Stimulated activated CD4-positive, alpha-beta T cell treated with anti-CD3 and anti-CD28 coated beads, Interleukin-12 subunit alpha, Interleukin-12 subunit beta, amount 100 ng/mL, for 4 hours (primary cell): ENCODE measurements at places on chromosomes 11 and 22.

DNA sequence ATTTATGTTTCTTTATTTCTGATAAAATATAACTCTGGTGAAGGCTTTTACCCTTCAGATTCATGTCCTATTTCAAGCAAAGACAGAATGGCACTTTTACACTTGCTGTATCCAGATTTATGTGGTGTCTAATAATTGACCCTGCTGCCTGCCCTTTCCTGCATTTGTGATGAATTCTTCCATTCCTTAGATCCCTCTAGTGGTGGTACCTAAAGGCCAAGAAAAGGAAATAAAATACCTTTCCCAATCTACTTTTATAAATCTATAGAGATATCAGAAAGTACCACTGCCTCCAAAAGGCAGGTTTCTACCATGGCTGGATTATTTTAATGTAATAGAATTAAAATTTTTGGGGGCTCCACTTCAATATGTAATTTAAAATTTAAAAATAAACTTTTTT is 34.2 kb downstream of the CCDC81 start:
- no peak for DNase-seq

DNA sequence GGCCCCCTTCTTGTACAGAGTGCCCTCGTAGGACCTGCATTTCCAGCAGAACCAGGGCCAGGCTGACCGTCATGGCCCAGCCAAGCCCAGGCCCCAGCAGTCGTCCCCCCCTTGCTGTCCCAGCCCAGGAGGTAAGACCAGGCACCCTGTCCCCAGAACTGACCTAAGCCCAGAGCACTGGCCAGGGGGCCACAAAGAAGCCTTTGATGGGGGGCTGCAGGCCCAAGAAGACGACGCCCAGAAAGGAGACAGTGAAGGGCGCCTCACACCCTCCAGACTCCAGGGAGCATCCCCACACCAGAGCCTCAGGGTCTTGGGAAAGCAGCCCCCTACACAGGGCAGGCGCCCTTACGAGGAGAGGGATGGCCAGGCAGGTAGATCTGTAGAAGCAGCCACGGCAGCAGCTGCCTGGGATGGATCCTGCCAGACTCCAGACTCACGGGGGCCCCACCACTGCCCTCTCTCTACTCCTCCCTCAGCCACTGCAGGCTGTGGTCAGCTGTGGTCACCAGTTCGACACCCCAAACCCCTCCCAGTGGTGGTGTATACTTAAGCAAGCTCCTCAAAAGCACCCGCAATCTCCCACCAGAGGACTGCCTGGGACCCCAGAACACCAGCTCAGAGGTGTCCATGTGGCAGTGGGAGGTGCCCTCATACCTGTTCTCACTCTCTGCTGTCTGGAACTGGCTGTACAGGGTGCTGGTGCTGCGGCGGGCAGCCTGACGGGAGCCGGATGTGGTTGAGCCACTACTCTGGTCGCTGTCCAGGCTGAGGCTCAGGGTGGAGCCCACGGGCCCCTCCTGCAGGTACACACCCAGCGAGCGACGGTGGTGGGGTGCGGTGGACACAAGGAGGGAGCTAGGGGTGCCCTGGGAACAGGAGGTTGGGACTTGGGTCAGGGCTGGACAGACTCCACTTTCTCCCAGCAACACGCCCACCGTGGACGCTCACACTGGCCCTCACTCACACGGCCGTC is 27.0 kb downstream of the SBF1 start:
- no peak for DNase-seq

GRCh38 chr11:113664069-113664980 is 41.8 kb downstream of the TMPRSS5 start:
- no peak for DNase-seq

DNA sequence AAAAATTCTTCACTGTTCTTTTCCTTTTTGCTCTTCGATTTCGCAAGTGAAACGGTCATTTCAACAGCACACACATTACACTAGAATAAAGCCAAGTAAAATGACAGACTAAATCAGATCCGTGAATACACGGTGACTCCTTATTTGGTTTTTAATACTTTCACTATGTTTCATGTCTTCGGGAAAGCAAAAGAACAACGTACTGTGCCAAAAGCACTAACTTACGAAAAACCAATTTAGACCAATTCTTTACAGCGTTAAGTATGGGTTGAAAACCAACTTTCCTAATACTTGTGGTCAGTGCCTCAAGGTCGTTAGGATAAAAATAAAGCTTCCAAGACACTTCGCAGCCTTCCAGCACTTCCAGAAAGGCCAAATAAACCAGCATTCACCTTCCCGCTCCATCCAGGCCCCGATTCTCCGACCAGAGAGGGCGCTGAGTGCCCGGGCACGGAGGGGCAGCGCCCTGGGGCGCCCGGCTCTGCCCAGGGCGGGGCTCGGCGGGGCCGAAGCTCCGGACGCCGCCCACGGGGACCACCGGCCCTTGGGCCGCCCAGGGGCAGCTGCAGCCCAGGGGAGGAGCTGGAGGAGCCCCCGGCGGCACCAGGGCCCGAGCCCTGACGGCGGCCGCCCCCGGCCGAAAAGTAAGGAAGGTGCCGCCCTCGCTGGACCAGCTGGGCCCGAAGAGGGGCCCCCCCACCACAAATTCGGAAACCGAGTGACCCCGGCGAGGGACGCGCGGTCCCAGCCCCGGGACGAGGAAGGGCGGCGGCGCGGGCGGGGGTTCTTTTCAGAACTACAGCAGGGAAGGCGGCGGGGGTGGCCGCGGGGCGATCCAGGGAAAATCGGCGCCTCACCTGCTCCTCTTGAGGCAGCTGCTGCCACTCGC is 499 bp downstream of the ATL3 start:
- peak; percentile 23 for DNase-seq

DNA sequence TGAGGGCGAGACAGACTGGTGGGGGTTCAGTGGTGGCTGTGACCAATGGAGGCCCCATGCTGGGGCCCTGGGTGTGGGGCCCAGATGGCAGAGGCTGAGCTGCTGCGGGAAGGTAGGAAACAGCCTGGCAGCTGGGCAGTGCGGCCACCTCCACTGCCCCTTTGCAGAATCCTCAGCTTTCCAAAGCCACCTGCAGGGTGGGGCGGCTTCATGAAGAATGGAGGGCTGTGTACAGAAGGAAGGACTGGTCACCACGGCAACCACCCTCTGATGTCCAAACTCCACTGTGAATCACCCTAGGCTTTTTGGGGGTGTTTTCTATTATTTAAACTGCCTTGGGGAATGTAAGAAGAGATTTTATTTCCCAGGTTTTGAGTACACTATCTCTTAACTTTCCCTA is 166.3 kb upstream of the NAV2 start:
- DNase-seq: no peak

GRCh38 chr11:71250523-71251150 is 1.7 kb downstream of the SHANK2 start:
- DNase-seq: no peak

GRCh38 chr11:81224396-81224795 is 1509.3 kb downstream of the FAM181B start:
- no peak for DNase-seq

DNA sequence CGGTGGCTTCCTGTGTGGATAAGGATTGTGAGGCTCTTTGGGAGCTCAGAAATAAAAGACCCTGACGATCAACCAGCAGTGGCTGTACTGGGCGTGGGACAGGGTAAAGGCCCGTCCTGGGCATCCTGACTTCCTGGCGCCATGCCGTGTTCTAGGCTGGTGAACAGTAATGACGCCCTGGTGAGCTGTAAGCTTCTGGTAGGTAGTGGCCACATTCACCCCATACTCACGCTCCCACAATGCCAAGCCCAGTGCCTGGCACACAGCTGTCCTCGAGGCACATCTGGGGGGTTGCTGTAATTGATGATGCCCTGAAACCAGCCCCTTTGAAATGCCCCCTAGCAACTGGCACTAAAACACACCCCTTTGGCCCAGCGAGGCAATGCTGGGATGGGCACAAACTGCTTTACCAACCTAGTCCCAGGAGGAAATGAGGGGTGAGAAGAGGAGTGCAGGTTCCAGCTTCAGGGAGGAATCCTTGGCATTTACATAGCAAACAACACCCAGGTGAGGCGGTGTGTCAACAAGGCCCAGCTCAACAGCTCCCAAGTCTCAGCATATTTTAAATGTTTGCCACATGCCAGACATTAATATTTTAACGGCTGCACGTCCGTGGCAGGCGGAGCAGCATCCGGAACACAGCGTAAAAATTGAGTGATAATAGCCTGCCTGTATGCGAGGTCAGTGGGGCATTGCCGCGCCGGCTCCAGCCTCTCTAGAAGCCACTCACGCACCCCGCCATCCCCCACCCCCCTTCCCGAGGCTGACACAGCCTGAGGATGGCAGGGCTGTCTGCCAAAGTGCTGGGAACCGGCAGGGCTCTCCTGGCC is 79.3 kb downstream of the DSCAML1 start:
- DNase-seq: no peak

DNA sequence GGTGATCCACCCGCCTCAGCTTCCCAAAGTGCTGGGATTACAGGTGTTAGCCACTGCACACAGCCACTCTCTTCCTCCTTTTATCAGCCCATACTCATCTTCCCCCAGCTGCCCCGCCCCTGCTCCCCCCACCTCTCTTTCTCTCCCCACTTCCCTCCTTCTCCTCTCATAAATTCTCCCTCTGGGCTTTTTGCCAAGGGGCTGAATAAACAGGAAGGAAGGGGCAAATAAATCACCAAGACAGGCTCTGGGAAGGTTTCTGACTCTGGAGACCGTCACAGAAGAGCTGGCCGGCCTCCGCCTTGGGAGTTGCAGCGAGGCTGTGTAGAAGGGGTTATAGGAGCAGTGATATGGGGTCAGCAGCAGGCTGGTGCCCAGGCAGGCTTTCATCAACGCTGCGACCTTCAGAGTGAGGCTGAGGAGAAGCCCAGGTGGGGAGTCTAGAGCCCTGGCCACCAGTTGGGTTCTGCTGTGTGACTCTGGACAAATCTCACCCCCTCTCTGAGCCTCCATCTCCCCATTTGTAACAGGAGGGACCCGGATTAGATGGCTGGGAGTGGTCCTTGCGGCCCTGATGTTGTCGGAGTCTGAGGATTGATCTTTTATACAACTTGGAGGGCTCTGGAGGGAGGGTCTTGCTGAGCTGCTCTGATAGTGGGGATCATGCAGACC is 62.6 kb upstream of the RASD2 start:
- no peak for DNase-seq

- no peak for DNase-seq
These were observed 419.4 kb downstream of the DYNC2H1 start for GRCh38 chr11:103528596-103528995.

DNA sequence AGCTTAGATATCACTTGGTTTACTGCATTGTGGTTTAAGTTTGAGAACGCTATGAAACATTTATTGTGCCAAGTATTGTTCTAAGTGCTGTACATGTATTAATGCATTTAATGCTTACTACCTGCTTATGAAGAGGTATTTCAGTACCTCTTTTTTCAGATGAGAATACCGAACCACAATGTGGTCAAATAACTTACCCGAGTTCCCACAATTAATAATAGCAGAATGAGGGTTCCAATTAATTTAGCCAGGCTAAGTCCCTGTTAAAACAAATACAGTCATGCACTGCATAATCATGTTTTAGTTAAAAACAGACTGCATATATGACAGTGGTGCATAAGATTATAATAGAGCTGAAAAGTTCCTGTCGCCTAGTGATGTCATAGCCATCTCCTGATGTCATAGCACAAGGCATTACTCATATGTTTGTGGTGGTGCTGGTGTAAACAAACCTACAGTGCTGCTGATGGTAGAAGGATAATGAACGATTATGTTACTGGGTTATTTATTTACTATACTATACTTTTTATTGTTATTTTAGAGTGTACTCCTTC is 4.3 kb downstream of the ZC3H12C start:
- no peak for DNase-seq

DNA sequence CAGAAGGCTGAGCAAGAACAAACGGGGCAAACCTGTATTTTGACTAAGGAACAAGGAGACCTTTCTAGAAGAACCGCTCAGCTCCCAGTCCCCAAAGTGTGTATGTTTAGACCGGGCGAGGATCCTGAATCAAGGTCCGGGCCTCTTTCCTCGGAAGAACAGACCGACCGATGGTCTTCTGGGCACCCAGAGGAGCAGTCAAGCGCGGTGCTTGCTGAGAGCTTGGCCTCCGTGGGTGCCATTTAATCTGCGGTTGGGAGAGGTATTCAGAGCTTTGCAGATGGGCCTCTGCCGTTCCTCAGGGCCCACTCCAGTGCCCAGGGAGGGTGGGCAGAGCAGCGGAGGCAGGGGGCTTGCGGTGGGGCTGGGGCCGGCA is 26.5 kb upstream of the ATXN10 start:
- no peak for DNase-seq

GRCh38 chr11:72792437-72793021 is 1.3 kb downstream of the STARD10 start:
- DNase-seq: no peak

DNA sequence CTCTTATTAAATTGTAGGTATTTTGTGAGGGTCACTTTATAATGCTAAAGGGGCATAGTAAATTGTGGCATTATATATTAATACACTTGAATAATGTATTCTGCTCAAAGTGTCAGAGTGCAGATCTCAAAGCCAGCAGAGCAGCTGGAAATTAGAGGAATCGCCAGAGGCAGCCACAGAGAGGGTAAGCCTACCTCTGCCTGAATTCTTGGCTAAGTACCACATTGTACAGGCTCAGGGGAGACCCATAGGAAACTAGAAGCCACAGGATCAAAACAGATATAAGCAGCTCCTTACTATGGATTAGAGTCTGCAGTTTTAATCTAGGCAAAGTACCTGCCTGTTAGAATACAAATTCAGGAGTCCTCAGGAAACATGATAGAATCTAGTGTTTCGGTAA is 249.3 kb downstream of the DDX10 start:
- no peak for DNase-seq

- no peak for DNase-seq
These were observed 709 bp upstream of the KCNE3 start for GRCh38 chr11:74468058-74468457.

GRCh38 chr11:75667255-75667830 is 1.5 kb downstream of the MAP6 start:
- DNase-seq: no peak

DNA sequence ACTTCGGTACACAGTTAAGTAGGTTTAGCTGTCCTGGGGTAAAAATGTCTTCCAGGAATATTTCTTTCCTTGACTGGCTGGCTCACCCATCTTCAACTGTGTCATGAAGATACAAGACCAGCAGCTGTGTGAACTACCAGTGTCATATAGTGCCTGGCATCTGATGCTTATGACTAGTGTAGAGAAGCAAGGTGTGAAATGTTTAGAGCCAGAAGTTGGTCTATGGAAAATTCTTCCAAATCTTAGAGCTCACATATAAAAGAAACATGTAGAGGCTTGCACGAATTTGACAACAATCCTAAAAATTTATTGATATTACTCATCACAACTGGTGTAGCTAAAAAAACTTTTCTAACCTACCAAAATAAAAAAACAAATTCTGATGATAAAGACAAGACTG is 54.4 kb downstream of the ARL14EP start:
- no peak for DNase-seq

DNA sequence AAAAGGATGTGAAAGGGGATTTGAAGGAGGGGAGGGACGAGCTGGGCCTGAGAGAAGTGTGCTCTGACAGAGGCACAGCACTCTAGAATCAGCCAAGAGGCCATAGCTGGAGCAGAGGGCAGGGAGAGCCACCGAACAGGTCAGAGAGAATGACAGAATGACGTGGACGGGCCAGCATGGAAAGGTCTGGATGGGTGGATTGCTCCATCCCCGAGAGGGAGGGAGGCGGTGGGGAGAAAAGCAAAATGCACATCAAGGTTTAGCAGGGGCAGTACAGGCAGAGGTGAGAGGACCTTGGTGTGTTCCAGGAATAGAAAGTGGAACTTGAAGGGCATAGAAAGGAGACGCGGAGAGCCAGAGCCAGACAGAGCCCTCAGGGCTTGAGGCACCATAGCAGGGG is 6.9 kb downstream of the PMM1 start:
- no peak for DNase-seq
